ENCODE measurements at places on chromosomes 12 and 14.

DNA sequence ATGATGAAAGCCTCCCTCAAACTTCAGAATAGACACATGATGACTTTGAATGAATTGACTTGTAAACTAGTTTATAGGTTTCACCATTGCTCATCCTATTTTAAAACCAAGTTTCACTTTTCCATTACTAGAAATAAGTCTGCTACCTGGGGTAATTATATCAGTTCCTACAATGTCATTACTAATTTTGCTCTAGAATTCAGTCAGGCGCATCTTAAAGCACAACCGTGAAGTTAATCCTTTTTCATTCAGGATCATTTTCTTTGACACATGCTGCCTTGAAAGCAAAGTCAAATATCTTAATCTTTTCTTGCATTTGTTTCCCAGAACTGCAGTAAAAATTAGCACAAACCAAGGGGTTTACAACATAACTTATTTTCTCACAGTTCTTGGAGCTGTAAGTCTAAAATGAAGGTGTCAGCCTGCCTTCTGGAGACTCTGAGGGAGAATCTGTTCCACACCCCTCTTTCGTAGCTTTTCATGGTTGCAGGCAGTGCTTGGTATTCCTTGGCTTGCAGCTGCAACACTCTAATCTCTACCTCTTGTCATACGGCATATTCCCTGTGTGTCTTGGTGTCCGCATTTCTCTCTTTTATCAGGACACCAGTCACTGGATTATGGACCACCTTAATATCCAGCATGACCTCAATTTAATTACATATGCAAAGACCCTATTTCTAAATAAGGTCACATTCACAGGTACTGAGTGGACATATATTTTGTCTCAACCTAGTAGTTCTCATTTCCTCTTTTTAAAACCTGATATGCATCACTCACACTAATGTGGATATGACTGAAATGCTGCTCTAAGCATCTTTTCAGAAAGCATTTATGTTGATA is 114.3 kb upstream of the PDZRN4 start:
- no peak for DNase-seq

DNA sequence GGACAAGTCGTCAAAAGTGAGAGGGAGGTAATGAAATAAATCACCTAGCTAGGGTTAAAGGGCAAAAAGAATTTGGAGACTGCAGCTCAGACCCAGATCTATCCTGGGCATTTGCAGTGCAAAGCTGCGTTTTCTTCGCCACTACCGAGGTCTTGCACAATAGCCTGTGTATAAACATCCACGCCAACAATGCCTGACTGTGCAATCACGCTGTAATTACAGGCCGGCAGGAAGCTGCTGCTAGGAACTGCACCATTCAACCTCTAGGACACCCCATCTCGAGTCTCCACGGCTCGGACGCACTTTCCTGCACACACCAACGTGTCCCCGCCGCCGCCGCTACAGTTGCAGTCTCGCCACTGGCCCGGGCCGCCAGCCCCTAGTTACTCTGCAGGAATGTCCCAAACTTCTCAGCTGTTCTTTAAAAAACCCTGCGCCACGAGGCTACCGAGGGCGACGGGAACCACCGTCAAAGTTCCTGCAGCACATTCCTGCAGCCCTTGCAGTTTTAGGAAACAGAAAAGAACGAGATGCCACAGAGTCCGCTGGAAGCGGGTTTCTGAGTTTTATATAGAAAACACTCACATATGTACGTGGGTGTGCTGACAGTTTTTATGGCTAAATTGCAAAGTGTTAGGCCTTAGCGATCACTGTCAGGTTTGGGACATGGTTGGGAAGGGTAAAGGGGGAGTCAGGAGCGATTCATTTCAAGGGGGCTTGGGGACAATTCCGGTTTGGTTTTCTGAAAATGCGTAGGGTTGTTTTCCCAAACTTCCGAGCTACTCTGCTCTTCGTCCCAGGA is 65.6 kb upstream of the PTGR2 start:
- peak; percentile 87 for DNase-seq

- no peak for DNase-seq
These were observed 259.0 kb downstream of the CCDC59 start for GRCh38 chr12:82099216-82099615.

DNA sequence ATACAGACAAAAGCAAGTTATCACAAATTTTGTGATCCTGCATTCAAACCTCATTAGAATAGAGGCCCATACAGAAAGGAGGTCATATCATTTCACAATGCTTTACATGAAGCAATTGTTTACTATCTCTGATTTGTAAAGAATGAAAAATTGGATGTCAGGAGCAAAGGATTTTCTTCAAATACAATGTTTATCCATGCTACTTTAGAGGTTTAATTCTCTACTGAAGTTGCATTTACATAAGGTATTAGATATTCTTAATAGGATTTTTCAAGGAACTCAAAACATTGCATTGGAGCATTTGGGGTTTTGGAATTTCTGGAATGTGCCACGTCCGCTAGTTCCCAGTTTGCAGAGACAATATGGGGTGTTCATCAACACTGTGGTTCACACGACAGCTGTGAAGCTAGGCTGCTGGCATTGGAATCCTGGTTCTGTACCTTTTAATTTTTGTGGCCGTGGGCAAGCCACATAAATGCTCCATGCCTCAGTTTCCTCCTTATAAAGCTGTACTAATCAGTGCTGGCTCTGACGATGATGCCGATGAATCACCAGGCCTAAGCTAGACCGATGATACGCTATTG is 174.8 kb downstream of the APAF1 start:
- DNase-seq, result no peak

GRCh38 chr14:99772371-99773283 is 20.6 kb upstream of the EML1 start:
- DNase-seq, result no peak

- no peak for DNase-seq
These were observed 17.8 kb downstream of the EEA1 start for GRCh38 chr12:92911339-92911738.

- no peak for DNase-seq
These were observed 21.0 kb upstream of the RIC8B start for GRCh38 chr12:106753526-106753925.

DNA sequence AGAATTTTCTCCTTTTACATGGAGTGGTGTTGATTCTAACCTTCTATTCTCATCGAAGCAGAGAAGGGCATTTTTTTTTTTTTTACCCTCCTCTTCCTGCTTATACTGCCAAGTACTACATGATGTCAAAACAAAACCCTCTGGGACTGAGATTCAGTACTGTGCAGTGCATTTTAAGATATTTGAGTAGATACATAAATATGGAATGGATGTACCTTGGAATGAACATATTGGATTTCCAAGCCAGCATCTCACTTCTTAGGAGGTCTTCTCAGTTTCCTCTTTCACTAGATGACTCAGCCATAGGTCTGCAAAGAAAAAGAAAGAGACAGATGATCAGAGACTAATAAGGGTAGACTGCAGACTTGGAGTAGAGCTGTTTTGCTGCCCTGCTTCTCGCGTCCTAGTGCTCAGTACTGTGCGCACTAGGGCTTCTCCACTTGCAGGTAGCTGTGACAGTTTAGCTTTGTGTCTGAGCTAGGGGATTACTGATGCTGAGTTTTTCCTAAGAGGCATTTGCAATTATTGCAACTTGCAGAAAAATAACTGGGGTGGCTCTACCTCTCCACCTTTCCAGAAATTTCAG is 20.4 kb downstream of the TPH2 start:
- DNase-seq, result no peak

- DNase-seq, result no peak
These were observed 14.1 kb downstream of the DRAM1 start for GRCh38 chr12:101891462-101891971.

GRCh38 chr12:2429032-2429431 is 365.7 kb upstream of the FKBP4 start:
- DNase-seq, result no peak

GRCh38 chr12:108465417-108465816 is 49.7 kb upstream of the FICD start:
- DNase-seq, result no peak

DNA sequence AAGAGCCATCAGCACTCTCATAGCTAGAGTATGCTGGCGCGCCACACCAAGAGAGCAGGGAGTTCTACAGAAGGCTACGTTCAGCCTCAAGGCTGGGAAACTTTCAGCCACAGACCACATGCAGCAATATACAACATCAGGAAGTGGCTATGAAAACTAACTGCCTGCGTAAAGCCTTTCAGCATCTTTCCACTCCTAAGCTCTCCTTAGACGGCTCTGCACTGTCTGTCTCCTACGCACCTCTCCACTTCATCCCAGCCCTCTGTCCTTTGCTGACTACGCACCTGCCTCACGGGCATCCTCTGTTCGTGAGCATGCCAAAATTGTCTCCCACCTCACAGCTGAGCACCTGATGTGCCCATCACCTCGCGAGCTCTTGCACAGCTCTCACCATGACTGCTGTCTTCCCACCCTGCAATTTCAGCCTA is 9.7 kb downstream of the MPHOSPH9 start:
- no peak for DNase-seq

DNA sequence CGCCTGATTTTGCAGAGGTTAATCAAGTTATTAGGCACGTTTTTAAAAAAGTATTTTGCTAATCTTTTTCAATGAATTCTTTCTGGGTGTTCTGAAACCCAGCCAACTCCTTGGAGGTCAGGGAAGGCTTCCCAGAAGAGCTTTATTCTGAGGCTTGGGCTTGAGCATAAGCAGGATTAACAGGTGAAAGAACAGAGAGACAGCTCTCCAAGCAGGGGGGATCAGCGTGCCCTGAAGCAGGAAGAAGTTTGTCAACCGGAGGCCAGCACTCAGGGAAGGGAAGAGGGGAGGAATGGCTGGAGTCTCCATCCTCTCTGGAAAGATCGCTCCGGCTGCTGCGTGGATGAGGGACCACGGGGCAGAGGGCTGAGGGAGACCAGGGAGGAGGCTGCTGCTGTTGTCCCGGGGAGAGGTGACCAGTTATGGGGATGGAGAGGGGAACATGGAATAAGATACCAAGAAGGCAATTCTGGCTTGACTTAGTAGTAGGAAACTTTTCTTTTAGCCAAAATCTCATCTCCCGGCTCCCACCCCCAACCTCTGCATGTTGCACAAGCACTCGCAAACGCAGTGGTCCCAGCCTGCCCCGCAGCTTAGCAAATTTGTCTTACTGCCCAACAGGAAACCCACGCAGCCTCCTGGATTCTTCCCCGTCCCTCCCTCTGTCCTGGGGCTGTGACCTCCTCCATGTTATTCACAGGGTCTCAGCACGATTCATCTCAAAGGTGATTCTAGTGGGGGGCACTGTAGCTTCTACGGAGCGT is 1.1 kb upstream of the SSH1 start:
- no peak for DNase-seq

DNA sequence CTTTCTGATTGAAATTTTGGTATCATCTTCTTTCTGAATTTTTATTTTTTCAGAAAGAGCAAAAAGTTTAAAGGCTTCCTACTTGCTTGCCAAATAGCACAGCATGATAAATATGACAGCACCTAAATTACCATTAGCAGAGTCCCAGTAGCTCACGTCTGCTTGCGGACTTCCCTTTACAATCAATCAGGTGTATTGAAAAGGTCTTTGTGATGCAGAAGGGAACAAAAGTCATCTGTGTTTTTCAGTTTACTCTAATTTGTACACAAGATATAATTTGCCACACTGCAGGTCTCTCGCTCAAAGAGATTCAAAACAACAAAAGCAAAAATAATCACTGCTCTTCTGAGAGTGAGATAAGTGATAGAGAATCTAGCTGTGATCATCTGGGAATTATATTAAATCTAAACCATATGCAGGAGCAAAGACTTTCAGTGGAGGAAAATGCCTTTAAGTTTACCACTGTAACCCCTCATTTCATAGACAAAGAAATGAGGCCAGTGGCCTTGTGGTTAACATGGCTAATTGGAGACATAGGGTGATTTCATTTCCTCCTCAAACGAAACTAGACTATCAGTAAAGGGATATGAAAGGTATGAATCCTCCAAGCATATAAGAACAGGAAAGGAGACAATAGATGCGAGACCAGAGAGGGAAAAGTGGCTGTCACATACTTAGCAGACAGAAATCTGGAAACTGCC is 240.8 kb upstream of the TMPO start:
- DNase-seq, result no peak

GRCh38 chr12:122471324-122472226 is 29.2 kb downstream of the ZCCHC8 start:
- DNase-seq, result peak; percentile 27

GRCh38 chr12:57770734-57771133 is 1.2 kb downstream of the METTL1 start:
- DNase-seq, result no peak

DNA sequence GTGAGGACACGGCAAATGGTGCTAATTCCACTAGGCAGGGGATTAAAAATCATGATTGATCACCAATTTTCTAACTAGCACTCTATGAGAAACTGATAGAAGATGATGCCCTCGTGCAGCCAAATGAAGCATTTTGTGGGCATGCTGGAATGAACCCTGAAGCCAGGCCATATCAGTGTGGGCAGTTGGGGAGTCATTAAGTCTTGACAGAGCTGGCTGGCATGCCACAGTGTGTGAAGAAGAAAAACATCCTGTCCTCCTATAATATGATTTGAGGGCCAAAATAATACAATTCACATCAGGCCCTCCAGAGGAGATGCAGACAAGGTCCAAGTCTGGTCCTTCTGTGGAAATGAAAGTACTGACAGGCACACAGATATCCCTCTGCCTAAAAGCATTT is 107.1 kb downstream of the TMTC1 start:
- DNase-seq, result no peak

GRCh38 chr14:100677554-100678468 is 48.9 kb upstream of the DLK1 start:
- DNase-seq, result peak; percentile 56

DNA sequence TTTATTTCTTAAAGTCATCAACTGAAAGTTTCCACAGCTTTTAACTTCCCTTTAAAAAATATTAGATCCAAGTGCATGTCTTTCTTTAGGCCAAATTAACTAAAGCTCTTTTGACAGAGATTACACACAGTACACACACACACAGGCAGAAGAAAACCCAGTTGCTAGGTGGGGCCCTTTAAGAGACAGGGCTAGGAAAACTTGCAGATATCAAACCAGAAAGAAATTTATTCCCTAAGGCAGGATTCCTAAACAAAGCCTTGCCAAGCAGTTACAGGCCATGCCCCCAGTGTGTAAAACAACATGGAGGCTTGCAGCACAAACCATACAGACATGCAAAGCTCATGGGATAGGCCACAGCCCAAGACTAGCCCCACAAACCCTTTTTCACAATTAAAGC is 123.4 kb downstream of the FSCB start:
- DNase-seq, result no peak

- no peak for DNase-seq
These were observed 19.0 kb upstream of the ATF7 start for GRCh38 chr12:53645165-53645564.

GRCh38 chr12:27083861-27084394 is 1.6 kb upstream of the C12orf71 start:
- no peak for DNase-seq

- DNase-seq, result no peak
These were observed 30.0 kb upstream of the WSCD2 start for GRCh38 chr12:108099073-108099472.

DNA sequence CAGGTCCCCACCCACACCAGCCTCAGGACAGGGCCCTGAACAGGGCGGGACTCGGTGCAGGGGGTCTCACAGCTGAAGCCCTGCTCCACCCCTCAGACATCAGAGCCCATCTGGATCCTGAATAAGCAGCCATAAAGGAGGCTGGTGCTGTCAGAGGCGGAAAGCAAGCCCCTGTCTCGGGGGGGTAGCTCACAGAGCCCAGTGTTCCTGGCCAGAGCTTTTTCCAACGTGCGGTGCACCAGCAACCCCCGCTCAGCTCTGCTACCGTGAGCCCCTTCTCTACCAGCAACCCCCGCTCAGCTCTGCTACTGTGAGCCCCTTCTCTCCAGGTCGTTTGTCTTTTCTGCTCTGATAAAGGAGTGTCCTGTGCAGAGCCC is 136.5 kb upstream of the SFSWAP start:
- DNase-seq, result no peak

All from ureter (tissue), 1 donor.